Mesenteric fat pad (tissue), 1 donor: ENCODE measurements at places on chromosomes 3 and 15. TPM values are rescaled to one million over a fixed set of nuclear protein-coding genes. Genes with fewer than 3 reads are reported as not detected.

Gene AAGAB
- total RNA-seq: 26.1 TPM

Gene MAPK6
- total RNA-seq: 32.1 TPM

Gene KLHL6
- 5.7 TPM for total RNA-seq

Gene CLDN1
- total RNA-seq: 0.10 TPM

Gene NEK10
- total RNA-seq: 0.87 TPM
